HFFc6 (cell line): ENCODE measurements at places on chromosomes 4 and X. TPM values are rescaled to one million over a fixed set of nuclear protein-coding genes. Genes with fewer than 3 reads are reported as not detected.

SNX25 gene
- total RNA-seq = 23.8 to 39.4 TPM (median 32.2 TPM) in 3 replicates

- peaks cover 20% of the 10 kb centered on the region for H3K4me1 ChIP-seq
- H3K36me3 ChIP-seq = peaks cover 23% of the 10 kb centered on the region
- peak overlapping the region; percentile 29; the same call in 1 of the 2 replicates for H3K27ac ChIP-seq
- no peak for DNase-seq
- no peaks in the 10 kb centered on the region; the same call in 1 of the 2 replicates for H3K27me3 ChIP-seq
Measured at GRCh38 chrX:136220951-136221350, 30.2 kb downstream of the MAP7D3 start.

PLK4 gene
- 8.1 to 15.8 TPM (median 14.0 TPM) in 3 replicates for total RNA-seq

GRCh38 chrX:2242326-2242725 is 258.4 kb downstream of the DHRSX start:
- H3K4me1 ChIP-seq = no peaks in the 10 kb centered on the region
- H3K4me3 ChIP-seq = no peak overlapping the region
- no peak for DNase-seq
- H3K36me3 ChIP-seq = peaks cover 12% of the 10 kb centered on the region

GRCh38 chr4:74408639-74409038 is 36.3 kb upstream of the AREG start:
- H3K27me3 ChIP-seq = no peaks in the 10 kb centered on the region
- H3K4me1 ChIP-seq = peaks cover 33% of the 10 kb centered on the region
- H3K36me3 ChIP-seq = no peaks in the 10 kb centered on the region
- no peak overlapping the region for H3K4me3 ChIP-seq

- H3K27me3 ChIP-seq = no peaks in the 10 kb centered on the region; the same call in 1 of the 2 replicates
- no peaks in the 10 kb centered on the region for H3K36me3 ChIP-seq
- no peak overlapping the region for H3K4me3 ChIP-seq
Measured at GRCh38 chr4:120865985-120866384, 56.5 kb downstream of the PRDM5 start.

- H3K36me3 ChIP-seq = peaks cover 14% of the 10 kb centered on the region; the same call in 1 of the 2 replicates
- DNase-seq = no peak
- peaks cover 5% of the 10 kb centered on the region; the same call in 1 of the 2 replicates for H3K27me3 ChIP-seq
- no peak overlapping the region for H3K4me3 ChIP-seq
Measured at GRCh38 chr4:75821216-75821615, 81.0 kb downstream of the PPEF2 start.

RAB41 gene
- not detected in 3 replicates for total RNA-seq

GRCh38 chrX:111003118-111003517 is 92.9 kb upstream of the PAK3 start:
- no peaks in the 10 kb centered on the region for H3K27me3 ChIP-seq
- H3K4me1 ChIP-seq = no peaks in the 10 kb centered on the region
- H3K4me3 ChIP-seq = no peak overlapping the region
- no peaks in the 10 kb centered on the region for H3K36me3 ChIP-seq
- DNase-seq = no peak

NXF2 gene
- total RNA-seq = not detected in 3 replicates

ZNF157 gene
- not detected in 3 replicates for total RNA-seq

DNA sequence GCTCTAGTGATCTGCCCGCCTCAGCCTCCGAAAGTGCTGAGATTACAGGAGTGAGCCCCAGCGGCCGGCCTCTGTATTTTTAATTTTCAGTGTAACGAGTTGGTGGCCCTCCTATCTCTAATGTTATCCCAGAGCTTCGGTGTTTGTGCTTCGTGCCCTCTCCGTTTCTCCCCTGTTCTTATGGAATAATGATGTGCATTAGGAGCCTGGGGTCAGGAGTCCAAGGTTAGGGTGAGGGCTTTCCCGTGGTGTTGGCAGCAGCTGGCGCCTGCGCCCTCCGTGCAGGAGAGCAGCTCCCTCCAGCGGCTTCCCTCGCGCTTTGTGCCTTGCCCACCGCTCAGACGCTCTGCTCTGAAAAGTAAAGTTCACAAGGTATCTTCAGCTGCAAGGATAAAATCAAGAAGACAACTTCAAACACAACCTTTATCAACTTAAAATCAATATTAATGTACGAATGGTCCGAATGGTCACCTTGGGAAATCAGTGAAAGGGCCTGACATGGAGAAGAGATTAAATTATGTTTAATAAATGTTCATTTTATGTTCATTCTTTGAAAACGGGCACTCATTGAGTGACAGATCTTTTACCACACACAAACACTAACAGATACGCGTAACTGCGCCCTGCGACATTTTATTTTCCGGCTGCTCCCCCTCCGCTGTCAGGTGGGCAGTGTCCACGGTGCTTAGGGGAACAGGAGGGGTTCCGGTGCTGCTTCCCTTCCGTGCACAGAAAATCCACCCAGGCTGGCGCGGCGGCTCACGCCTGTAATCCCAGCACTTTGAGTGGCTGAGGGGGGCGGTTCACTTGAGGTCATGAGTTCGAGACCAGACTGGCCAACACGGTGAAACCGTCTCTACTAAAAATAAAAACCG is 62.4 kb downstream of the TRAPPC11 start:
- H3K4me3 ChIP-seq = peak overlapping the region; percentile 39
- peaks cover 5% of the 10 kb centered on the region; the same call in 1 of the 2 replicates for H3K4me1 ChIP-seq
- DNase-seq = no peak
- peaks cover 2% of the 10 kb centered on the region for H3K27me3 ChIP-seq
- H3K36me3 ChIP-seq = no peaks in the 10 kb centered on the region
- no peak overlapping the region for H3K27ac ChIP-seq

DNA sequence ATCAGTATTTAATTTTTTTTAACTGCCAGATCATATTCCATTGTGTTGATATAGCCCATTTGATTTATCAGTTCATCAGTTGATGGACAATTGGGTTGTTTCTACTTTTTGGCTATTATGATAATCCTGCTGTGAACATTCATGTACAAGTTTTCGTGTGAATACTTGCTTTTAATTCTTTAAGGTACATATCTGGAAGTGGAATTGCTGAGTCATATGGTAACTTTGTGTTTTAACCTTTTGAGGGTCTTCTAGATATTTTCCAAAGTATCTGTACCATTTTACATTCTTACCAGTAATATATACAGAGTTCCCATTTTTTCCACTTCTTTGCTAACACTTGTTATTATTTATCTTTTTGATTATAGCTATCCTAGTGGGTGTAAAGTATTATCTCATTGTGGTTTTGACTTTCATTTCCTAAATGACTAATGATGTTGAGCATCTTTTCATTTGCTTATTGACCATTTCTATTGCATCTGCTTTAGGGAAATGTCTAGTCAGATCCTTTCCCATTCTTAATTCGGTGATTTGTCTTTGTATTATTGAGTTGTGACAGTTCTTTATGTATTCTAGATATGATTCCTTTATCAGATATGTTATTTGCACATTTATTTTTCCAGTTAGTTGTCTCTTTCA is 75.2 kb upstream of the NUDT6 start:
- H3K36me3 ChIP-seq = peaks cover under 1% of the 10 kb centered on the region; the same call in 1 of the 2 replicates
- no peaks in the 10 kb centered on the region; the same call in 1 of the 2 replicates for H3K27me3 ChIP-seq
- H3K4me3 ChIP-seq = no peak overlapping the region
- no peak for DNase-seq

- DNase-seq = peak; percentile 69
- H3K27ac ChIP-seq = peak overlapping the region; percentile 86
- H3K4me3 ChIP-seq = peak overlapping the region; percentile 64
Measured at GRCh38 chr4:76772498-76773106, 125.3 kb downstream of the SOWAHB start.

RHOXF1 gene
- total RNA-seq = not detected in 3 replicates

- H3K27ac ChIP-seq = no peak overlapping the region
- no peak overlapping the region for H3K4me3 ChIP-seq
- no peaks in the 10 kb centered on the region for H3K4me1 ChIP-seq
- H3K36me3 ChIP-seq = no peaks in the 10 kb centered on the region
- H3K27me3 ChIP-seq = peaks cover 5% of the 10 kb centered on the region
Measured at GRCh38 chrX:104376937-104377336, 122.2 kb upstream of the ESX1 start.

GRCh38 chrX:64976673-64977040 is 407 bp upstream of the ZC4H2 start:
- no peak for DNase-seq
- peaks cover 2% of the 10 kb centered on the region for H3K27me3 ChIP-seq
- peak overlapping the region; percentile 97 for H3K4me3 ChIP-seq

- H3K36me3 ChIP-seq = no peaks in the 10 kb centered on the region
- no peak overlapping the region for H3K27ac ChIP-seq
- no peaks in the 10 kb centered on the region; the same call in 1 of the 2 replicates for H3K27me3 ChIP-seq
Measured at GRCh38 chrX:108304210-108304609, 134.0 kb downstream of the COL4A6 start.

DNA sequence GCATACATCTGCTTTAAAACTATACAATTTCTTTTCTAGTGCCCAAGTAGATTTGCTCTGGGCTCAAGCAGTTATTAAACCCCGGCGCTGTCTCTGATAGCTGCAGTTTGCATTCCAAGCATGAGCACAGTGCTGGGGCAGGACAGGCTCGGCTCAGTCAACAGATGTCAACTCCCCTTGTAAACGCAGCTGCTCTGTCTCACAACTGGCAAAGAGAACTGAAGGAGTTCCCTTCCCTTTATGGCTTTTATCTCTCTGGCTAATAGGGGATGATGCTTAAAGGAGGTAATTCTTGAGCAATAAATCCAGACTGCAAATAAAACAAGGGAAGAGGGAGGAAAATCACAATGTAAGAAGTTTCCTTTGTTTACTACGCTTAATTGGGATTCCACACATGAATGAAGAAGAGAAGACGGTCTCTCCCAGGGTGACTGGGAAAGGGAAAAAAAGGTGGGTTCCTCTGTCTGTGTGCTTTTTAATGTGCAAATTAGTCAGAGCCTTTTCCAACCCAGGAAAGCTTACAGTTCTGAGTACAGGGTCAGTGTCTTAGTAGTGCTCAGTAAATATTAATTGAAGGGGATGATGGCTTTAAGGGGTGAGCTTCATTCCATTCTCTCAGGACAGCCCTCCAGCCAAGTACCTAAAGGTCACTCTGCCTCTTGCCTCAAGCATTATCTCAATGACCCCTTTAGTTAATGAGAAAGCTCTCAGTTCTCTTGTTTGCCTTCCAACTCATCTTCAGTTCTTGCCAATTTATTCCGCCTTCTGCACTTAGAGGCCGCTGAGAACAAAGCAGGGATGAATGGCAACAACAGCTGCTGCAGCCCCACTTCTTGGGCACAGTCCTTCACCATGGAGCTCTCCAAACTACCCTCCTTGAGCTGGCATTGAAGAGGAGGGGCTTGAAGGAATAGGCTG is 155.7 kb upstream of the JADE1 start:
- H3K4me1 ChIP-seq = peaks cover 18% of the 10 kb centered on the region
- H3K27me3 ChIP-seq = peaks cover 6% of the 10 kb centered on the region
- no peak for DNase-seq
- H3K27ac ChIP-seq = no peak overlapping the region
- H3K4me3 ChIP-seq = no peak overlapping the region
- H3K36me3 ChIP-seq = peaks cover 12% of the 10 kb centered on the region

DNA sequence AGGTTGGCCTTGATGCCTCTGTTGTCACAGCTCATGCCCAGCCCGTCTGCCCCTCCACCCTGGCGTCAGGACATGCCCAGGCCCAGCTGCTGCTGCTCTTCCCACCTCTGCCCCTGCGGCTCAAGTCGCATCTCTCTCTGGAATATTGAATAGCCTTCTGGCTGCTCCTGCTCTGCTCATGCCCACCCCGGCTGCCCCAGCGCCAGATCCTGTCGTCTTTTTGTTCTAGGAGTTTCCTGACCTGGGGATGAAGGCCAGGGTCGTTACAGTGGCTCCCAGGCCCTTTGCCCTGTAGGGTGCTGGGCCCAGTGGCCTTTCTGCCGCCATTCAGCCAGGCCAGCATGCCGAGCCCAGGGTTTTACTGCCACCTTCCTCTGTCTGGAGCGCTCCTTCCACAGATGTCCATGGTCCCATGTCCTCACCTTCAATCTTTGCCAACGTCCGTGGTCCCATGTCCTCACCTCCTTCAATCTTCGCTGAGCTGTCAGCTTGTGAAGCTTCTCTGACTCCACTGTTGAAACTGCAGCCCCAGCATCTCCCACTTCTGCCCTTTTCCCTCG is 9.7 kb downstream of the MAEA start:
- no peak overlapping the region for H3K27ac ChIP-seq
- DNase-seq = no peak
- no peak overlapping the region for H3K4me3 ChIP-seq
- peaks cover 20% of the 10 kb centered on the region for H3K36me3 ChIP-seq
- H3K4me1 ChIP-seq = peaks cover 23% of the 10 kb centered on the region

ARHGAP24 gene
- total RNA-seq = 14.8 to 28.3 TPM (median 22.7 TPM) in 3 replicates

DUX4 gene
- not detected in 3 replicates for total RNA-seq

DNA sequence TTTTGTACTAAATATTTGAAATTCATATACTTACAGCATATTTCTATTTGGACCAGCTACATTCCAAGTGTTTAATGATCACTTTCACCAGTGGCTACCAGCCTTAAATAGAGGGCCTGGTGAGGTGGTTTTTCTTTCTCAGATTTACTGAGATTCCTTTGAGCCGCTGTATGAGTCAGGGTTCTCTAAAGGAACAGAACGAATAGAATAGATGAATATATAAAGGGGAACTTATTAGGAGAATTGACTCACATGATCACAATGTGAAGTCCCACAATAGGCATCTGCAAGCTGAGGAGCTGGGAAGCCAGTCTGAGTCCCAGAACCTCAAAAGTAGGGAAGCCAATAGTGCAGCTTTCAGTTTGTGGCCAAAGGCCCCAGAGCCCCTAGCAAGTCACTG is 146.2 kb upstream of the TLL1 start:
- no peaks in the 10 kb centered on the region for H3K36me3 ChIP-seq
- DNase-seq = peak; percentile 0
- H3K27me3 ChIP-seq = no peaks in the 10 kb centered on the region
- no peak overlapping the region for H3K4me3 ChIP-seq

HERC5 gene
- 0.05 TPM in 1 of 3 replicates, not detected in the others for total RNA-seq

TLR3 gene
- total RNA-seq = 0.36 to 0.53 TPM (median 0.44 TPM) in 3 replicates

SSX2 gene
- not detected in 3 replicates for total RNA-seq

DNA sequence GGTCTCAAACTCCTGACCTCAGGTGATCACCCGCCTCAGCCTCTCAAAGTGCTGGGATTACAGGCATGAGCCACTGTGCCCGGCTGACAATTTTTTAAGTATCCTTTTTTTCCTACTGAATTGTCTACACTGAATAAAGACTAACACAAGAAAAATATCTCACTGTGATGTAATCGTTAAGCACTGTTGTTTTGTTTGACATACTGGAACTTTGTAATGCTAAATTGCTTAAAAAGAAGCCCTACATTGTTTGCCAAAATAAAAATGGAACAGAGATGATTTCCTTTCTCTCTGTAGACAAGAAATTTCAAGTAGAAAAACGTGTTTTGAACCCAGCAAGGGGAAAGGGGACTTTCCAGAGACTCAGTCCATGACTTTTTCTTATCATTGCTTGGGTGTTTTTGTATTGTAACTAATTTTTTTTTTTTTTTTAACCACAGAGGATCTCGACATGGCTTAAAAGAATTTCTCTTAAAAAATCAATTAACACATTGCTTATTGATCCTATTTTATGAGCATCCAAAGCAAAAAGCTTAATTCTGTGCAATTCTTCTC is 74.9 kb downstream of the TMEM156 start:
- H3K36me3 ChIP-seq = no peaks in the 10 kb centered on the region
- H3K4me3 ChIP-seq = no peak overlapping the region
- no peak for DNase-seq
- peaks cover 9% of the 10 kb centered on the region for H3K4me1 ChIP-seq
- H3K27ac ChIP-seq = no peak overlapping the region
- no peaks in the 10 kb centered on the region; the same call in 1 of the 2 replicates for H3K27me3 ChIP-seq

ARHGAP10 gene
- total RNA-seq = 31.1 to 36.7 TPM (median 31.3 TPM) in 3 replicates
